Stimulated activated CD8-positive, alpha-beta memory T cell treated with anti-CD3 and anti-CD28 coated beads, Interleukin-4, amount 100 ng/mL, for 4 hours (primary cell): ENCODE measurements at places on chromosomes 3 and 15.

DNA sequence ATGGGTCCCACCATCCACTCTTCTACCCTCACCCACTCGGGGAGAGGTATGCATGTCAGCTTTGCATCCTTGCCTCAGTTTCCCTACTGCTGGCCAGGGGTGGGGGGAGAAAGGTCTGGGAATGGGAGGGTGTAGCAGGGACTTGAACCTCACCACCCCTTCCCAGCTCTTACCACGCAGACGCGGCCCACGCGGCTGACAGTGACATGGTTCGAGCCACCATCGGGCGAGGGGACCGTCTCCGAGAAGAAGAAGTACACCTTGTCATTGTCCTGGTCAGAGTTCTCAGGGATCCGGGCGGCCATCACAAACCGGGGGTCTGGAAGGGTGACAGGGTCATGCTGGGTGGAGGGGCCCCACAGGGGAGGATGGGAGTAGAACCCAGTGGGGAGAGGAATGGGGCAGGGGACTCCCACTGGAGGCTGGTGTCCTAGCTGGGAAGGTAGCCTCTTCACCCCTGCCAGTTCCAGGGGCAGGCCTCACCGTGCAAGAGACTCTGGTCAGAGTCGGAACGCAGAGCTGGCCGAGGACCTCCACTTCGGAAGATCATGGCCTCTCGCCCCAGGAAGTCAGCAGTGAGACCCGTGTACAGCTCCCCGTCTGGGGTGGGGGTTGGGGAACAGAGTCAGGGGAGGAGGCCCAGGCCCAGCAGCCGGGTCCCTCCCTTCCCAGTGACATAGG lies 3.7 kb downstream of the SEMA3G start:
- no peak for DNase-seq

DNA sequence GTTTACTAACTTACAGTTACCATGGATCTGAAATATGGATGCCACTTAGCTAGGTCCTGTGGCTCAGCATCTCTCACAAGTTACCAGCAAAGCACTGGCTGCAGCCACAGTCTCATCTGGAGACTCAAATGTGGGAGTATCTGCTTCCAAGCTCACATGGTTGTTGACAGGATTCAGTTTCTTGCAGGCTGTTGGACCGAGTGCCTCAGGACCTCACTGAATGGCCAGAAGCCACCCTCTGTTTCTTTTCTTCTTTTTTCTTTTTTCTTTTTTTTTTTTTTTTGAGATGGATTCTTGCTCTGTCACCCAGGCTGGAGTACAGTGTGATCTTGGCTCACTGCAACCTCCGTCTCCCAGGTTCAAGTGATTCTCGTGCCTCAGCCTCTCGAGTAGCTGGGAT lies 20.1 kb upstream of the AMOTL2 start:
- DNase-seq = no peak

- DNase-seq = no peak
Measured at GRCh38 chr3:123880998-123881561, 3.1 kb downstream of the MYLK start.

GRCh38 chr3:195240171-195240701 lies 30.7 kb downstream of the XXYLT1 start:
- DNase-seq = no peak

- DNase-seq = no peak
Measured at GRCh38 chr3:5616873-5617272, 429.4 kb downstream of the EDEM1 start.

- no peak for DNase-seq
Measured at GRCh38 chr15:45641374-45641781, 6.5 kb downstream of the SQOR start.

GRCh38 chr3:123725652-123726400 lies 141.0 kb upstream of the HACD2 start:
- DNase-seq = no peak

DNA sequence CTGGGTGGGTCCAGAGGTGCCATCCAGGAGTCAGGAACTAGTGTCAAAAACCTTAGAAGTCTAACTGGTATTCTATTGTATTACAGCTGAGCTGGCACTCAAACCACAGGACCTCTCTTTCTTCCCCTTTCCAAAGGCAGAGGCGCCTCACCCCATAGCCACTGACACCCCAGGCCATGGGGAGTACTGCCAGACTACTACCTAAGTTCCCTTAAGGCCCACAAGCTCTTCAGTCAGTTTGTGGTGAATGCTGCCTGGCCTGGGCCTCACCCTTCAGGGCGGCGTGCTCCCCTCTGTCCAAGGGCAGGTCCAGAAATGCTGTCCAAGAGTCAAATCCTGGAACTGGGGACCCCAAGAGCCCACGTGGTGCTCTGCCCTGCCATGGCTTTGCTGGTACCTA lies 43.0 kb upstream of the FGF7 start:
- no peak for DNase-seq

DNA sequence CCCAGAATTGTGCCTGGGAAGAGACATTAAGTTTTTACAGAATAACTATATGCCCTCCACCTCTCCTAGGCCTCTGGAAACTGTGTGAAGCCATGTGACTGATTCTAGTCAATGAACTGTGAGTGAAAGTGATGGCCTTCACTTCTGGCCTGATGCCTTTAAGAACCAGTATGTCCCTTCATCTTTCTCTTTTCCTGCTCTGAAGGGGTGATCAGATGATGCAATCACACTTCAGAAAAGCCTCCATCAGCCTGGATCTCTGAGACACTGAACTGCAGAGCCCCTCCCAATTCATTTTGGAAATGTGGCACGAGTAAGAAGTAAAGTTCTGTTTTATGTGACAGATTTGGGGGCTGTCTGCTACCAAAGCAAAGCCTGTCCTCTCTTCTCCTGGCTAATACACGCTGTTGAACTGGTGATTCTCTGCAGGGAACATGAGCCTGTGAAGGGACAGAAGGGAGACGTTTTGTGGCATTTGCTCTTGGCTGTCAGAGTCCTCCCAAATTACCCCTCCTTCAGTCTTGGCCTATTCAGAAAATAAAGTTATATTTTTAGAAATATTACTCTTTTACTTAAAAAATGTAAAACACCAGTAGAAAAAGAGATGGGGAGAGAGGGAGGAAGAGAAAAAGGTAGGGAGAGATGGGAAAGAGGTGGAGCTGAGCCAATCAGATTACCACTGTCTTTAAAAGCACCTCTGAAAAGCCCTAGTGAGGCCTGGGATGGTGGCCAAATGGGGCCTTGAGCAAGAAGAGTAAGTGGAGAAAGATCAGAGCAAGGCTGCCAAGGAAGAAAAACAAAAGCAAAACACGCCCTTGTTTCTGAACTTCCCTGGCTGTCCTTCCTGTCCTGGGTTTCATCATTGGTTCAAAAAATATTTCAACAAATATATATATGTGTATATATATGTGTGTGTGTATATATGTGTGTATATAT lies 40.9 kb upstream of the RYK start:
- DNase-seq = no peak

GRCh38 chr15:51736751-51737521 lies 519 bp downstream of the LYSMD2 start:
- no peak for DNase-seq

DNA sequence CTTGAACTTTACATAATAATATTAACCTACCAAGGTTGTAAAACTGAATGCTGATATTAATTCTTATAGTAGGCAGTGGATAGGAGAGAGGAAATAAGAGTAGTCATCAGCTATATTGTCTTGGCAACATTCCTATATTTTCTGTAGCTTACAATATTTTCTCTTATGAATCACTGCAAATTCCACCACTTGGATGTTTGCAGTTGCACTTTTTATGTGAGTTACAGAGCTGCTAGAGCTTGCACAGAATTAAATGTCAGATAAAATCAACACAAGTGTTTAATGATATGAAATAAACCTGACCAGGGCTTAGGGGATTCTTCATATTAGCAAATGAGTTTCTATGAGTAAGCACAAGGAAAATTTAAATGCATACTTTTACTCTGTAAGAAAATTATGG lies 1710.1 kb downstream of the SI start:
- DNase-seq = no peak

- no peak for DNase-seq
Measured at GRCh38 chr3:89171687-89172545, 64.5 kb downstream of the EPHA3 start.

DNA sequence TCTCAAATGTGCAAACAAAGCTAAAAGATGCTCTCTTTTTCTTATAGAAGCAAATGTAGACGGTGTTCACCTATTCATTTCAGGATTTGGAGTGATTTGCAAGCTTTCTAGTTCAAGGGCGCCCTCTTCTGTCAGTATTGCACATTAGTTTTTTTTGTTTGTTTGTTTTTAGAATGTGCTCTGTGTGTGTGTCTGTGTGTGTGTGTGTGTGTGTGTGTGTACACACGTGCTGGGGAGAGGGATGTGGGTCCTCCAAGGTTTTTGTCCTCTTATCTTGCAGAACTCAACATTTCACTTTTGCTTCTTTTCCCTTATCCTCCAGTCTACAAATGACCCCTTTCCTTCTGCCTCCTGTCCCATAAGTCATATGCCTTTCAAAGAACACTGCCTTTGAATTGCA lies 23.5 kb downstream of the DNAH1 start:
- no peak for DNase-seq

GRCh38 chr3:23999012-23999641 lies 54.0 kb downstream of the NR1D2 start:
- peak; percentile 21 for DNase-seq

- no peak for DNase-seq
Measured at GRCh38 chr3:113035387-113035982, 44.7 kb downstream of the GTPBP8 start.

- DNase-seq = no peak
Measured at GRCh38 chr15:101023501-101024072, 104.4 kb downstream of the LRRK1 start.

DNA sequence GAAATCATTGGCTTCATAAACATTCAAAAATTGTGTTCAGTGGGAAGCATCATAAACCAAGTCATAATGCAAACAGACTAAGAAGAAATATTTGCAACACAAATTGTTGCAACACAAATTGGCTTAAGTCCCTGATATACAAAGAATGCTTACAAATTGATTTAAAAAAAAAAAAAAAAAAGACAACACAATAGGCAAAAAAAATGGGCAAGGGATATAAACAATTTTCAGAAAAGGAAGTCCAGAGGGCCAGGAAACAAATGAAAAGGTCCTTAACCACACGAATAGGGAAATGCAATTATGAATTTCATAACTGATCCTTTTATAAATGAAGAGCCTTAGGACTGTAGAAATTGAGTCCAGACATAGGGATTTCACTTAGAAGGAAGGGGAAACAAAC lies 98.9 kb downstream of the LRRK1 start:
- no peak for DNase-seq

- DNase-seq = no peak
Measured at GRCh38 chr3:101928890-101929289, 79.6 kb downstream of the NFKBIZ start.

DNA sequence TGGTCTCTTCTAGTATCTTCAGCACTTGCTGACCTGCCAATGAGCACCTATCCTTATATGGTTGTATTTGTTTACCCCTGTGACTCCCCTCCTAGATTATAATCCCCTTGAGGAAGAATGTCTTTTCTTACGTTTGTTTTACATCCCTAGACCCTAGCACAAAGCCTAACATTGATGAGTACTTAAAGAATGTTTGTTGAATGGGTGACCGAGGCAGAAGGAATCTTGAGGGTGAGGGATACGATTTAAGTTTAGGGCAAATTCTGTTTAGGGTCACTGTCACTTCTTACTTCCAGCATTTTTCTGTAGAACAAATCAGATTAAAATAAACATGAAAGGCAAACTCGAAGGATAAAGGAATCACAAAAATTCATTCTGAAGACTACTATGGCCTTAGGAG lies 80.9 kb upstream of the FAM98B start:
- DNase-seq = no peak

GRCh38 chr3:45055032-45055410 lies 28.9 kb downstream of the CLEC3B start:
- no peak for DNase-seq

DNA sequence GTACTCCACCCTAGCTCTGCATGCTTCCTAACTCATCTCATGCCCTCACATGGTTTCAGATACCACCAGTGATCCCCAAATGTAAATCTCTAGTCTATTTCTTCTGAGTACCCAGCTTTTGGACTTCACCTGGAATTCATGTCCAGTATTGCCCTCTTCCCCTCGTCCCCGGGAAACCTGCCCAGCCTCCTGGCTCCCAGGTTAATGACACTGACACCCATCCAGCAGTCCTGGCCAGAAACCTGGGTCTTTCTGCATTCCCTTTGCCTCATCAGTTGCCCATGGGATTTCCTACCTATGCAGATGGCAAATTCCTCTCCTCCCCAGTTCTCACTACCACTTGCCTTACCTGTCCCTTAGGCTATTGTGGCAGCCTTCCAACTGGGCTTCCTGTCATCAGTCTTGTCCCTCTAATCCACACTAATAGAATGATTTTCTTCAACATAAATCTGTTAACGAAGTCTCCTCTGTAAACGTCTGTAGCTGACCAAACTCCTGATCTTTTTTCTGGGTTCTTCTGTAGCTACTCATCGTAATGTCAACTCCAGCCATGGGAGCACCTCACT lies 15.3 kb upstream of the MYLK start:
- no peak for DNase-seq

DNA sequence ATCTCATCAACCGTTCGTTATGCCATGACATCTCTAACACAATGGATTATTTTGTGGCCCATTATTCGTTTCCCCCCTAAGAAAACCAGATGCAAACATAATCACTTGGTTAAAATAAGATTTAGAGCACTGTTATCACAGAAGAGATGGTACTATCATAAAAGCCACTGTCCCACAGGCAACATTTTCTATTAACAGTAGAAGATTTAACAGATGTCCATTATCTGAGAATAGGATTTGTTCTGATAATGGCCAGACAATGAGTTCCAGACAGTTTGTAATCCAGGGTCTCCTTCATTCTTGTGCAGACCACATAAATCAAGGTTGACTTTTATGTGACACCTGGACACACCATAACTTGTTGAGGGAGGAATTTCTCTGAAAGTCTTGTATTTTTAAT lies 153.1 kb downstream of the CLSTN2 start:
- DNase-seq = no peak

DNA sequence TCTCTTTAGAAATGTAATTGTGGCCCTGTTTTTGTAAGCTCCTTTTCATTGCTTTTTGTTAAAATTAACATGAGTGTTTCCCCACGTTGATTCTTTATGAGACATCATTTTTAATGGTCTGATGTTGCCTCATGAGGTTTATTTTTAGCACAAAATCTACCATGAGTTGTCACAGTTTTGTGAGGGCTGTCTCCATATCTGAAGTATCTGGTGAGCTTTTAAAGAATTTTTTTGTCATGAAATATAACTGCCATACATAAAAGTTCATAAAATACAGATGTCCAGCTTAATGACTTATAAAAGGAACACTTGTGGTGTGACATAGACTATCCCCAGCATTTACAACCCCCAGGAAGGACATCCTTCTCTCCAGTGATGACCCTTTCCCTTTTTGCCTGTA lies 34.3 kb upstream of the CEMIP start:
- no peak for DNase-seq

- DNase-seq = no peak
Measured at GRCh38 chr3:132569153-132569552, 27.9 kb upstream of the ACKR4 start.

DNA sequence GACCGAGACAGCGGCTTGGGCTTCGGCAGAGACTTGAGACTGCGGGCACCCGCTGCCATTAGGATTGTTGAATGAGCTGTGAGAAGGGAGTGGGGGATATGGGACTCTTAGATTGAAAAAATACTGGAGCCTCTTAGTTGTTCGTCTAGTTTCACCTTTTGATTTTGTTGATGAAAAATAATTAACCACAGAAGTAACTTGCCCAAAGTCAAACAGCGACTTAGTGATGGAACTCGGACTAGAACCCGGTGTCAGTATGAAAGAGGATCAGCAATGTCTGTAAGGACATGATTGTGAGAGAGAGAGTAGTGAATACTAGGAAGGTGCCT lies 510 bp upstream of the GOLGB1 start:
- no peak for DNase-seq

GRCh38 chr15:92907896-92908712 lies 8.0 kb downstream of the CHD2 start:
- DNase-seq = no peak
